HFFc6 (cell line): ENCODE measurements at places on chromosomes 3 and 15. TPM values are rescaled to one million over a fixed set of nuclear protein-coding genes. Genes with fewer than 3 reads are reported as not detected.
A peak's percentile ranks its signal among the peaks of the same experiment; 100 is the strongest.

GRCh38 chr3:16810593-16811367 lies 74.0 kb upstream of the PLCL2 start:
- no peak for DNase-seq

GRCh38 chr3:4994823-4995499 lies 15.7 kb downstream of the BHLHE40 start:
- DNase-seq: peak; percentile 93

GRCh38 chr3:21942328-21942727 lies 191.3 kb upstream of the ZNF385D start:
- DNase-seq: peak; percentile 85

DNA sequence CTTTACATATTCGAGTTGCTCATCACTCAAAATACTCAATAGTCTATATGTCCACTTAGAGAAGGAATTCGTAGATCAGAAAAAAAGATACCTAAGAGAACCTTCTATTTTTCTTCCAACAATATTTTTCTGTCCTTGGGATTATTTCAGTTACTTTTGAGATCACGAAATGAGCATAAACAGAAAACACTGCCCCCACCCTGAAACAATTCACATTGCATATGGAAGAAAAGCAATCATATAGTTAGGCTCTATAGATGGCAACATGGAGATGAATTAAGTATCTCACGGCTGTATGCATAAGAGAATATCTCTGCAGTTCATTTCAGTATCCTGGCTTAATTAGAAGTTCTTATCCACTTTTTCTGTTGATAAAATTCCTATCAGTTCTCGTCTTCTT lies 391.1 kb downstream of the FGF12 start:
- DNase-seq: no peak

DNA sequence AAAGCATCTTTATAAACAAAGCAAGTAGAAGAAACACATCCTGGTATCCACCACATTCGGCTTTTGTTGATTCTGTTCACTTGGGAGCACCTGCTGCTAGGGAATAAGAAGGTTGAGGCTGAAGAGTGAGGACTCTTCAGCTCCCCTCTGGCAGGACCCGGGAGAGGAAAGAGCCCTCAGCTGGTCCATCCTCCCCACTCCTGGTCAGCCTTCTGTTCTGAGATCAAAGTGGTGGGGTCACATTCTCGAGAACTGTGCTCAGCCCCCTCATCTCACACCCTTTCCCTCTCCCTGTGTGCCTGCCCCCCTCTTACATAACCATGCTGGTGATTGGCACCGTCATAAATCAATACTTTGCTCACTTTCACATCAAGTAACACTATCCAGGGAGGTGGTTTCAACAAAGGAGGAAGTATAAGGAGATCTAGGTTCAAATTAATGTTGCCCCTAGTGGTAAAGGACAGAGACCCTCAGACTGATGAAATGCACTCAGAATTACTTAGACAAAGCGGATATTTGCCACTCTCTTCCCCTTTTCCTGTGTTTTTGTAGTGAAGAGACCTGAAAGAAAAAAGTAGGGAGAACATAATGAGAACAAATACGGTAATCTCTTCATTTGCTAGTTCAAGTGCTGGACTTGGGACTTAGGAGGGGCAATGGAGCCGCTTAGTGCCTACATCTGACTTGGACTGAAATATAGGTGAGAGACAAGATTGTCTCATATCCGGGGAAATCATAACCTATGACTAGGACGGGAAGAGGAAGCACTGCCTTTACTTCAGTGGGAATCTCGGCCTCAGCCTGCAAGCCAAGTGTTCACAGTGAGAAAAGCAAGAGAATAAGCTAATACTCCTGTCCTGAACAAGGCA lies at the start of gene NR1I2:
TSS of gene NR1I2 (plus strand) at position 772 of the 869 bp plus-strand sequence.
- no peak for DNase-seq

DNA sequence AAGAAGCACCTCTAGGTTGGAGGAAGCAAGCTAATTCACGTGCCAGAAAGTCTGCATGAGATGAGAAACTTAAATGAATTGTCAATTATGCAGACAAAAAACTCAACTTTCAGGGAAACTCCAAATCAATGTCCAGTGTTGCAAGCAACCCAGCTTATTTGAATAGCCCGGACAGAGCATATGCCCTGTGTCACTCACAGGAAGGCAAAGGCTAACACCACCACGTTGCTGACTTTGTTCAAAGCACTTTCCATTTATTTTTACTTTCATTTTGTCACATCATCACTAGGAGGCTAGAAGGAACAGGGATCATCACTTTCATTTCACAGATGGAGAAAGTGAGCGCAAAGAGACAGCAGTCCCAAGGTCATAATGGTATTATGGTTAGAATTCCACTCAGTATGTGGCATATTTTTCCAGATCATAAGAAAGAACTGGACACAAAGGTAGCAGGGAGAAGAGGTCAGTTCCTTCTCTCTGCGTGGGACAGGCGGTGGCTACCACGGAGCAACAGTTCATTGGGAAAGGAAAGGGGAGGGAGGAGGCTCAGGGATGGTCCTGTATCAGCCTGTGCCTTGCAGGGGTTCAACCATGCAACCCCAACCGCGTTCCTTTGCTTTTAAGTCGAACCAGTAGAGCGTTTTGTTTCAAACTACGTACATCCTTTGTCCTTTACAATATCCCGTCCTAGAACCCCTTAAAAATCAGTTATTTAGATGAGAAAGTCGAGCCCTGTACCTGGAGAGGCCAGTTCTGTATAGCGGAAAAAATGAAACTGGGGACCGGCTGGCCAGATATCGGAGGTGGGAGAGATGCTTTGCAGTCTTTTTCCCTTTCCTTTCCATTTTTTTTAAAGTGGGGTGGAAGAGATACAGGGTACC lies 1.1 kb downstream of the HEG1 start:
- peak; percentile 66 for DNase-seq

- no peak for DNase-seq
These were observed 204.2 kb upstream of the IGF1R start for GRCh38 chr15:98444138-98444537.

GRCh38 chr3:42684632-42685362 lies 540 bp upstream of the KLHL40 start:
- DNase-seq: no peak

DNA sequence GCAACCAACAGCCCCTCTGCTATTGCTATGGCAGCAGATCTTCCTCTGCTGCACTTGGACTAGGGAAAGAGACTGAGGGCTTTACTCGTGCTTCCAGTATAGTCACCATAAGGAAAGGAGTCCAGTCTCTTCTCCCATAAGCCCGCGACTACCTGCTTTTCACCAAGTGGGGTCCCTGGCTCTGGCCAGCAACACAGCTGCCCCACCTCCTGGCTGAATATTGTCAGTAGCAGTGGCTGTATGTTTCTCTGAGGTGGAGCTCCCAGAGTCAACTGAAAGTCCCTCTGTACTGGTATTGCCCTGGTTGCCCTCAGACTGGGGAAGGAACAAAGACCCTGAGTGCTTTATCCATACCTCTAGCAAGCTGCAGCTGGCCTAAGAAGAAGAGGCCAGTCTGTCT lies 719.6 kb downstream of the SQOR start:
- DNase-seq: no peak

GRCh38 chr3:53122933-53123305 lies 7.3 kb downstream of the RFT1 start:
- DNase-seq: no peak

DNA sequence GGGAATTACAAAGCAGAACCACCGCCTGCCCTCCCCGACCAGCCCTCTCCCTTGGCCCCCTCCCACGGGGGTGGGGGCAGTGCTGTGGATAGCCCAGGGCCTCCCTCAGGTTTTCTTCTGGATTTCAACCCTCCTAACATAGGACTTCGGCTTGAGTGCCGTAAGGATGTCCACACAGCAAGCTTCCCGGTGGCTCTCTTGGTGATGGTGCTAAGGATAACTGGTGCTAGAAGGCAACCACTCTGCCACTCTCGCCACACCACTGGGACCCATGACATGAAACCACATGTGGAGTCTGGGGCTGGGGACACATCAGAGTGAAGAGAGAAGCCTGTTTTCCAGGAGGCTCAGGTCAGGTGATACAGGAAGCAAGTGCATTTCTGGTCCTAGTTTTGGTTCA lies 35.4 kb downstream of the SCN5A start:
- DNase-seq: no peak

DNA sequence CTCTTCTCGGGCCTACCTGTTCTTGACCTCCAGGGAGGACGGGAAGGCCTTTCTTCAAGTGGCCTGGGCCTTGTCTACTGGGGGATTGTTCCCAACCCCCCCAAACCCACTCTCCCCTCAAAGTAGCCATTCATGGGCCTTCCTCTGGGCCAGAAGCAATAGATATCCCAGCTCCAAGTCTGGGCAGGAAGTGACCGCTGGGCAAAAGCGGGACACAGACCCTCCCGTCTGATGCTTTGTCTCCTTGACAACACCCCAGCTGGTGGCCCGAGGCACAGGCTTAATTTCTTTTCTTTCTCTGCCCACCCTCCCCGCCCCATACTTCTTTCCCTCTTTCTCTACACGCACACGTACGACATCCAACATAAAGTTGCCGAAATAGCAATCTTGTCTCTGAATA lies 41.4 kb upstream of the FEZF2 start:
- DNase-seq: no peak

DNA sequence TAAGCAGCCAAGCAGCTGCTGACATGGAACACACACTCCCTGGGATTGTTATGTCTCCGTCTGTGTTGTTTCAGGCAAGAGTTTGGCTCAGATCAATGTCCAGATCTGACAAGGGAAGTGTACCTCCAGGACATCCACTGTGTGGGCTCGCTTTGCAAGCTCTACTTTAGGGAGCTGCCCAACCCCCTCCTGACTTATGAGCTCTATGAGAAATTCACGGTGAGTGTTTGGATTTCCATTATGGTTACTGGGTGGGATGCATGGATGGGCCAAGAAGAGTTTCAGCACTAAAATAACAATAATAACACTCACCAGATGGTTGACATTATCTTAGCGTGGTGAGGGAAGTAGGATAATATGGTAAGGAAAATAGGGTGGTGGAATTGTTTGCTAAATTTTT lies 74.1 kb downstream of the ARHGAP31 start:
- DNase-seq: no peak

DNA sequence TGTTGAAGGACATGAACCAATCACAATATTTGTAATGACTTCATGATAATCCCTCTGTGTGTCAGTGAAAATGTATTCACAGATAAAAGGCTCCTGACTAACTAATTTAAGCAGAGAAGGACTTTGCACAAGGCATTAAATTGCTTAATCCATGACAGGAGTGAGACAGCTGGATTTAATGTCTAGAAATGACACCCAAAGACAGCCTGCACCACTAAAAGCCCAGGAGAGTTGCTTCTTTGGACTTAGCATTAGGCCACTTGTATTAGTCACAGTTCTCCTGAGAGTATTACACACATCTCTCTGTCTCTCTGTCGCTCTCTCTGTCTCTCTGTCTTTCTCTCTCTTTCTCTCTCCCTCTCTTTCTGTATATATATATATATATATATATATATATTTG lies 180.4 kb downstream of the GOLGA8K start:
- DNase-seq: no peak

DNA sequence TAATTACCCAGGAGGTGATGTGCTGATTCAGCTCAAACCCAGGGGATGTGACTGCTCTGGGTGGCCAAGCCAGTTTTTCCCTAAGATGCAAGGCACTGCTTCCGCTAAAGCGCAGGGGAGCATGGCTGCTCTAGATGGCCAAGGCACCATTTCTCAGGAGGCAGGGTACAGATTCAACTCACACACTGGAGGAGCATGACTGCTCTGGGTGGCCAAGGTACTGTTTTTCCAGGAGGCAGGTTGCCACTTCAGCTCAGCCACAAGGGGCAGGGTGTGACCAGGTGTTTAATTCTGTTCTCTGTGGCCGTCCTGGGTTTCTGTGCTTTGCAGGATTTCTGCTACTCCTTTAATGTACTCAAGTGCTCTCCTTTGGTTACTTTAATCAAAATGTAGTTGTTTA lies 659.3 kb upstream of the ARRDC4 start:
- no peak for DNase-seq

- DNase-seq: no peak
These were observed 87.8 kb upstream of the PLXND1 start for GRCh38 chr3:129694228-129694627.

- DNase-seq: no peak
These were observed 77.5 kb downstream of the CHSY1 start for GRCh38 chr15:101174152-101174920.

DNA sequence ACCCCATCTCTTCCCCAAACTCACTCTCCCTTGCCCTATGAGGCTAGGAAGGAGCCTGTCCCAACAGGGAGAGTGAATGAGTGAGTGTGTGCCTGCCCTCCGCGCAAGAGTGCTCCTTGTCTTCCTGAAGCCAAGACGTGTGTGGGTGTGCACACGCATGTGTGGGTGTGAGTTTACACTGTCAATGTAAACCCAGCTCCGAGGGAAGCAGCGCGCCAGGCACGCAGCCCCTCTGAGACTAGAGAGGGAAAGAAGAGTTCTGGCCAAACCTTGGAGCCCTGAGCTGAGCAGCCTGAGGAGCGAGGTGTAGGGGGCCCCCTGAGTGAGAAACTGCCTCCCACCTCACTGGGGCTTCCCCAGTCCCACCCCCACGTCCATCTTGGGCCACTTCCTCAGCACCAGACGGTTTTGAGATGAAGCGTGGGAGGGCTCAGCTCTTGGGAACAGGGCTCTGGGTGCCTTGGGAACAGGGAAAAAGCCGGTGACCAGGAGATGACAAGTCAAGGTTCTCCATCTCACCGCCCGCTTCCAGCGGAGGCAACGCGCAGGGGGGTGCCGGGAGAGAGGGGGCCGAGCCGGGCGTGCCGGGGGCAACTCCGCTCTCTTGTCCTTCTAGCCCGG lies 5.1 kb downstream of the MECOM start:
- no peak for DNase-seq

- DNase-seq: peak; percentile 51
These were observed 23.2 kb downstream of the GPR176 start for GRCh38 chr15:39896846-39897245.

- no peak for DNase-seq
These were observed 250.8 kb upstream of the TGFBR2 start for GRCh38 chr3:30355622-30356021.

GRCh38 chr3:66037330-66037985 lies 1.3 kb downstream of the MAGI1 start:
- no peak for DNase-seq

The CSK gene
- total RNA-seq: 45.9 to 57.4 TPM (median 54.3 TPM) in 3 replicates

The GORASP1 gene
- 46.9 to 47.1 TPM (median 47.0 TPM) in 3 replicates for total RNA-seq

The CCR8 gene
- not detected in 3 replicates for total RNA-seq

The ALPK3 gene
- 0.05 to 0.53 TPM (median 0.07 TPM) in 3 replicates for total RNA-seq

The LRTM1 gene
- not detected in 3 replicates for total RNA-seq

The MAN2A2 gene
- 22.3 to 22.8 TPM (median 22.7 TPM) in 3 replicates for total RNA-seq

The VILL gene
- 3.3 to 3.7 TPM (median 3.6 TPM) in 3 replicates for total RNA-seq

The CHRNA7 gene
- not detected in 2 replicates for total RNA-seq

The PCSK6 gene
- not detected in 3 replicates for total RNA-seq

The RBM5 gene
- 71.6 to 74.3 TPM (median 74.3 TPM) in 3 replicates for total RNA-seq
